ENCODE measurements at places on chromosomes 12 and 14.

DNA sequence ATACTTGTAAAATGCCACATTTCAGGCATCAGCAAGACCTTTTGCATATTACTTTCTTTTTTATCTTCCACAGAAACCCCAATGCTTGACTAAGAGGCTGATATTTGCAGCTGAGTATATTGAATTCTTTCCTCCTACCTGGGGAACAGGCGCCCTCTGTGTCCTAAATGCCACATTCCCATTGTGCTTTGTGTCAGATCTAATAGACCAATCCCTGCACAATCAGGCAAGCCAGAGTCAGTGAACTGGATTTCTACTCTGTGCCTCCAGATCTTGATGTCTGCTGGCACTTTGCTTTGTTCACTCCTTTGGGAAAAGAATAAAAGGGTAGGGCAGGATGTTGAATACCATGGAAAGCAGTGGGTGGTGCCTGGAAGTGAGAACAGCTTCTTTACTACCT, 22.4 kb upstream of the TAS2R42 start:
- no peak for DNase-seq

- no peak for DNase-seq
Measured at GRCh38 chr14:74407801-74408154, 18.2 kb downstream of the SYNDIG1L start.

GRCh38 chr12:470133-470532, 10.4 kb downstream of the B4GALNT3 start:
- no peak for DNase-seq

- no peak for DNase-seq
Measured at GRCh38 chr14:54690887-54691286, 124.0 kb downstream of the SAMD4A start.

GRCh38 chr14:63996625-63997220, 143.9 kb downstream of the SYNE2 start:
- DNase-seq: no peak
